ENCODE measurements at places on chromosomes 5 and 9.

GRCh38 chr9:136081826-136082495, 13.1 kb downstream of the NACC2 start:
- no peak for DNase-seq

DNA sequence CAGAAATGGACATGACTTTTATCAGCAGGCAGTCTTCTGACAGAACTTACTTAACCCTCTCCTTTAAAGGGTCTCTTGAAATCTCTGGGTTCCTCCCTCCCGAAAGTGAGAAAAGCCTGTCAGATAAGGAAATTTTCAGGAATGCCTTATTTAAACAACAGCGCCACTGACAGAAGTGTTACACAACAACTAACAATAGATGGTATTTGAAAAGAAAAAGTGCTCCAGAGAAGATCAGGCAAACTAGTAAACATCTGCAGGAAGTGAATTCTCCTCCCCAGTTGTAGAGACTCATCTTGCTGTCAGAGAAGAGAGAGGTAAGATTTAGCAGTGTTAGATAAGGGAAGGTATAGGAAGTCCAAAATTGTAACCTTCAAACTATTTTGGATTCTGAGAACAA, 107.2 kb upstream of the NFIL3 start:
- DNase-seq, result no peak

DNA sequence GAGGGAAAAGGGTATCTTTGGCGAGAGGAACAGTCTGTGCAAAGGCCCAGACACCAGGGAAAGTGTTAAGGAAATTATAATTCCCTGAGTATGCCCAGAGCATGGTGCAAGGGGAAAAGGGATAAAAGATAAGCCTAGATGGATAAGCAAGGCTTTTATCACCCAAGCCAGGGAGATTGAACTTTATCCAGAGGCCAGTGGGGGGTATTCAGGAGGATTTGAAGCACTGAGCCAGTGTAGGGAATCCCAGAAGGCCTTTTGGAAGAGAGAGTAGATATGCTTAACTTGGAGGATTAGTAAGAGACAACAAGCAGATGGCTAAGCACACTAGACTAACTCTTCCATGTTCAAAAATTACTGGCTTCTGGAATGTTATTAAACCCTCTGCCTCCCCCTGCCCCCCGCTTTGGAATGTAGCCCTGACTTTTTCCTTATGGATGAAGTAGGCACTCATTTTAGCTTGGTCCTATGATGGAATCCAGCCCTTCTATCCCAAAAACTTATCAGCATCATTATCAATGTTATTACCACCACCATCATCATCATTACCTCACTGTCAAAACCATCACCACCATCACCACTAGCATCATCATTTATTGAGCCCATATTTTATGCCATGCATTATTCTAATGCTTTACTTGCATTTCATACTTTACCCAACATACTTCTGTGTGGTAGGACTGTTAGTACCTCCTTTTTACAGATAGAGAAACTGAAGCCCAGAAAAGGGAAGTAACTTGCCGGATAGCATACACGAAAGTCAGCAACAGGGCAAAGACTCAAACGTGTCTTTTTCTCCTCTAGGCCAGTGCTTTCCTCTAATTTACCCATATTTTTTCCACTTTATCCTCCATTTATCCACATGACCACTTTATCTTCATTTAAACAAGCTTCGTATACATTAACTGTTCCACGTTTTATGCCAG, 237.0 kb downstream of the PAPPA start:
- no peak for DNase-seq

DNA sequence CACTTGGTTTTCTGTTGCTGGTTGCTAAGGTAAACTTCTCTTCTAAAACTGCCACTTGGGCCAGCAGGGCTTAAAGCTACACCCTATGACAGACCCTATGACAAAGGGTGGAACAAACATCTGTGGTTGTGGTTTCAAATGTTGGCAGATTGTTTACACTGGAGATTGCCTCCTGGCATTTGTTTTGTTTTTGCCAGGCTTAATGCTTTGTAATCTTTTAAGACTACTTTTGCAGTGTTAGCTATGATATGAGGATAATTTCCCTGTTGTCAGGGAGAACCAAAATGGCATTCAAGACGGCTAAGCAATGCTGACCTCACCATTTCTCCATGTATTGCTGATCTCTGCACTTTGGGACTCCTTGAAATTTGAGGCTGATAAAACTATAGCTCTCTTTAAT, 50.3 kb downstream of the MAMDC2 start:
- DNase-seq, result no peak

- DNase-seq, result no peak
Measured at GRCh38 chr9:131271506-131271931, 4.8 kb downstream of the FAM78A start.

All from SHP77 treated with DMSO at 0.1 percent for 48 hours (cell line).